ENCODE measurements at places on chromosomes 7 and 10.

- no peak for DNase-seq
Measured at GRCh38 chr10:103186128-103186527, 6.9 kb downstream of the NT5C2 start.

- no peak for DNase-seq
Measured at GRCh38 chr10:61643316-61643751, 19.4 kb upstream of the CABCOCO1 start.

DNA sequence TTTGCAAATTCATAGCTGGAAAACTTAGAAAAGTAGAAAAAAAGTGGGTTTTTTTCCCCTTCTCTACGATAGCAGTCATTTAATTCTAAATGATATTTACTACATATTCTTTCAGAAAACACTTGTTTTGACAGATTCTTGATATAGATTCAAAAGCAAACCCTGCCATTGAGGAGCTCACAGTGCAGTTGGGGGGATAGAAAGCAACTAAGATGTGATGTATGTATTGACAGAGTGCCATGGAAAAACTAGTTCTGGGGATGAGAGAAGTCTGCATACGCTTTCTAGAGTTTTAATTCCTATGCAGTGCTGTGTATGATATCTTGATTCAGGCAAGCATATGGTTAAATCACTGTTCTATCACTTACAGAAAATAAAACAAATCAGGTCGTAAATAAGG is 436.6 kb upstream of the GHITM start:
- DNase-seq, result no peak

DNA sequence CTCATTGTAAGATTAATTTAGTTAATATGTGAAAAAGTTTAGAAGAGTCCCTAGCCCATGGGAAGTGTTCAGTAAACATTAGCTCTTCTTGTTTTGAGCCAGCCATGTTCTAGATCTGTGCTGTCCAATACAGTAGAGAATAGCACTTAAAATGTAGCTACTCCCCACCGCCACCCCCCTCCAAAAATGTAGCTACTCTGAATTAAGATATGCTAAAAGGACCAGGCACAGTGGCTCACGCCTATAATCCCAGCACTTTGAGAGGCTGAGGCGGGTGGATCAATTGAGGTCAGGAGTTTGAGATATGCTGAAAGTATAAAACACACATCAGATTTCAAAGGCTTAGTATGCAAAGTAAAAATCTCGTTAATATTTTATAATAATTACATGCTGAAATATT is 47.3 kb upstream of the MXI1 start:
- DNase-seq, result no peak

DNA sequence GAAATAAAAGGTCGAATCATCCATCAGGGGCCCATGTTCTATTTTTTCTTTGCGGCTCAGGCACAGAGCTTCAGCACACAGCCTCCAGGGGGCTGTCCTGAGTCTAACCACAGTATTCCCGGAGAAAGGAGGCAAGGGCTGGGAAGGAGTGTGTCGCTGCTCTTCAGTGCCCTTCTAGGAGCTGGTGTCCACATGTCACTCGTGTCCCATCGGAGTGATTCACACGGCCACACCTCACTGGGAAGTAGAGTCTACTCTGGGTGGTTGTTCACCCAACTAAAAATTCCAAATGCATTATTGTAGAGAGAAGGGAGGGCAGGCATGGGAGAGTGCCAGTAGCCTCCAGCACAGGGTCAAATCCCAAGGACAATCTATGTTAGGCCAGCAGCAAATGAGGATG is 114.8 kb upstream of the LANCL2 start:
- no peak for DNase-seq

DNA sequence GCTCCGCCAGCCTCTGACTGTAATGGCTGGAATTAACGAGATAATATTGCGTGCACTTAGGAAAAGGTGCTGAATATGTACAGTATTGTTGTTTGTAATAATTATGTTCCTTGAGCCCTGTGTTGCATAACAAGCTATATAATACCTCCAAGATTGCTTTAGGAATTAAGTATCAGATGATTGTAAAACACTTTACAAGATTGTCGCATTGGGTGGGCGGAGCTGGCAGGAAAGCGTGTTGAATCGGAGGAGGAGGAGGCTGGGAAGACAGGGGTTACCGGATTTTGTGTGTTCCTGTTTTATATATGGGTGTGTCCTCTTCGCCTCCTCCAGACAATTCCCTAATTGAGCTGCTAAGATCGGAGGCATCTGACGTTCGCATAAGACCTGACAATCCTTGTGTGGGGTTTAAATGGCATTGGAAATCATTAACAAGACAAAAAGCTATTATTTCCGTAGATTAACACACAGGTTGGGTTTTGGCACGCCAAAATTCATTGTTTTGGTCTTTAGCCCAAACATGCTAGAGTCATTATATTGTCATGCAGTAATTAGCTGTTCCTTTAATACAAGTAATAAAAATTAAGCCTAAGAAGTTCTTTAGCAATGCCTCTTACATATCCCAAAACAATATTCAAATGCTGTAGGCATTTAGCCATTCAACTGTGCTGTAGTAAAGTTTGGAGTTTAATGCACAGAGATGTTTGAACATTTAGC is 192.9 kb upstream of the SH2B2 start:
- no peak for DNase-seq

GRCh38 chr7:105691680-105692564 is 110.6 kb upstream of the EFCAB10 start:
- peak; percentile 65 for DNase-seq

- no peak for DNase-seq
Measured at GRCh38 chr7:45061806-45062425, 26.9 kb downstream of the NACAD start.

- DNase-seq, result no peak
Measured at GRCh38 chr10:75472685-75473084, 41.3 kb downstream of the LRMDA start.

DNA sequence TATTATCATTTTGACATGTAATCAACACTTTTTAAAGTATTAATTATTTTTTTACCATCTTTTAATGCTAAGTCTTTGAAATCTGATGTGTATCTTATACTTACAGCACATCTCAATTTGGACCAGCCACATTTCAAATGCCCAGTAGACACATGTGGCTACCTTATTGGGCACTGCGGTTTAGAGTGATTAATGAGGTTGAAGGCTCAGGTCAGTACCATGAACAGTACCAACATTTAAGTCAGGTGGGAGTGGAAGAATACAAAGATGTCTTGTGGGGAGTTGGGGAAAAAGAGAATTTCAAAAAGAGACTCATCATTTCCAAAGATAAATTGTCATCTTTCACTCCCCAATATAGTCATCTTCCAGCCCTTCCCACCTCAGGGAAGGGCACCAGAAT is 40.5 kb downstream of the COL28A1 start:
- no peak for DNase-seq

- no peak for DNase-seq
Measured at GRCh38 chr10:92644921-92645320, 44.8 kb upstream of the HHEX start.

DNA sequence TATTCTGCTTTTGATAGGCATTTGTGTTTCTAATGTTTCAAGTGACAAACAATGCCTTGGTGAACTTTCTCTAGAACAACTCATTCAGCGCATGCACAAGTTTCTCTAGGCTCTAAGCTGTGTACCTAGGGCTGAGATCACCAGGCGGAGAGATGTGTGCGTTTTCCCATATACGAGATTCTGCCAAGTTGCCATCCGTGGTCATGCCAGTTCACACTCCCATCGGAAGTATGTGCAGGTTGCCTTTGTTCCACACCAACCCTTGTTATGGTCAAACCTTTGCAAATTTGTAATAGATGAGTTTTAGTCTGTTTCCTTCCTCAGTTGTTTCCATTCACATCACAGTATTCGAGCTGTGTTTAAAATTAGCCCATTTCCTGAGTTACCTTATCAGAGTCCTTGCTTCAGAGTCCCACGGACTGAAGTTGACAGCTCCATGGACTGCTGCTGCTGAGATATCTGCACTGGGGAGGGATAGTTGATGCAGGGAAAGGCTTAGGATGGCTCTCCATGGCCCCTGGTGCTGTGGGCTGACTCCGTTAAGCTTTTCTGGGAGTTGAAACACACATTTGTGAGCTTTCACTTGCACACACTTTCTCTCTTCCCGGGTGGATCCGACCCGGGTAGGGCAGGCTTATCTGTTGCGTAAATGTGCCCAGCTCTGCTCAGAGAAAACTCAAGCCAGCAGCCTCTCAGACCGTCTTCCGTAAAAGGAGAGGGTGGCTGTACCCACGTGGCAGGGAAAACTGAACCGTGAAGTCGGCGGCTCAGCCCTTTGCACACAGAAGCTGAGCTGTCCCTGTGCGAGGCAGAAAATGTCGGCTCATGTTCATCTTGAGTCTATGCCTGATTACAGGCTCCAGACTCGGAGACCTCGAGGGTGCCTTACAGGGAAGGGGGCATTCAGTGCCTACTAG is 49.4 kb downstream of the HK1 start:
- DNase-seq, result peak; percentile 53

- DNase-seq, result no peak
Measured at GRCh38 chr10:11397980-11398580, 213.4 kb downstream of the USP6NL start.

GRCh38 chr7:47739891-47740290 is 158.0 kb upstream of the TNS3 start:
- no peak for DNase-seq

GRCh38 chr7:27189997-27190748 is 5.1 kb upstream of the HOXA11 start:
- no peak for DNase-seq

DNA sequence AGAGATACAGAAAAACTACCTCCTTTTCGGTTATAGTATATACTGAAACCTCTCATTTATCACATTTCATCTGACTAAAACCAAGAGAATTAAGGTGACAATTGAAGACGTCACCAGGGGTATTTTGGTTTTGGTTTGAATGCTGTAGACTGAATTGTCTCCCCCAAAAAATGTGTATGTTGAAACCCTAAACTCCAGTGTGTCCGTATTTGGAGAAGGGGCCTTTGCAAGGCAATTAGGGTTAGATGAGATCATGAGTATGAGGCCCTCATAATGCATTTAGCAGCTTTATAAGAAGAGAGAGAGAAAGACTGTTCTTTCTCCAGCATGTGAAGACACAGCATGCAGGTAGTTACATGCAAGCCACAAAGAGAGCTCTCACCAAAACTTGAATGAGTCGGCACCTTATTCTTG is 59.5 kb downstream of the CACNA2D1 start:
- DNase-seq, result no peak

- DNase-seq, result no peak
Measured at GRCh38 chr10:77496941-77497420, 140.6 kb downstream of the KCNMA1 start.

DNA sequence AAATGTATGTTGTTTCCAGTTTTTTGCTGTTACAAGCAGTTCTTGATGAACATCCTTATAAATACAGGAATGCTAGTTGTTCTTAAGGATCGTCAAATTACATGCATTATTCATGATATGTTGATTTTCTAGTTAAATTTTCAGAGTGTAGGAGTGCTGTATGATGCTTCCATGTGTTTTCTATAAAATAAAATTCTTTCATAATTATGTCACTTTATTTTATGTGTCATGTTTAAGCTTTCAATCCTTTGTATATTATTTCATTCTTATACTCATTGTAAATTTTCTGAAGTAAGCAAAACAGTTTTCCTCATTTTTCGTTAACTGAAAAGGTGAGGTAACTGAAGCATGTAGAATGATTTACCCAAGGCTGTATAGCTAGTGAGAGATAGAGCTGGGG is 16.8 kb upstream of the MYPN start:
- no peak for DNase-seq

DNA sequence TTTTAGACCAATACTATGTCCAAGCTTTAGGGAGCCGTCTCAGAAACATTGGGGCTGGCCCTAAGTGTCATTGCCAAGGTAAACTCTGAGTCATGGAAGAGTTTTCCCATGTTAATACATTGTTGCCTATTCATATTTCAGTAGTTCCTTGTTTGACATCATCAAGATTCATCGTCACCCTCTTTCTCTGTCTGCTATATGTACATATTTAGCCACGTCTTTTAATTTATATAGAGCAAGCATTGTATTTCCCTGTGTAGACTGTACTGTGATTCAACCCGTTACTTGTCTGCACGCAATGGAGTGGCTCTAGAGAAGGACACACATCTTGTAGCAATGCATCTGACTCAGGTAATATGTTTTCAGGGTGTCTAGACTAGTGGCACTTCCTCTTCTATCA is 217.9 kb upstream of the TPK1 start:
- DNase-seq, result no peak

- DNase-seq, result no peak
Measured at GRCh38 chr7:16754856-16755317, 1.3 kb downstream of the TSPAN13 start.
